ENCODE measurements at places on chromosomes 12 and 14. TPM values are rescaled to one million over a fixed set of nuclear protein-coding genes. Genes with fewer than 3 reads are reported as not detected.
A peak's percentile ranks its signal among the peaks of the same experiment; 100 is the strongest.

GRCh38 chr12:58529114-58529665 lies 391.1 kb downstream of the LRIG3 start:
- no peaks in the 10 kb centered on the region for H3K27me3 ChIP-seq
- DNase-seq = no peak
- H3K27ac ChIP-seq = peak overlapping the region; percentile 54
- no peak overlapping the region for H3K4me3 ChIP-seq

DNA sequence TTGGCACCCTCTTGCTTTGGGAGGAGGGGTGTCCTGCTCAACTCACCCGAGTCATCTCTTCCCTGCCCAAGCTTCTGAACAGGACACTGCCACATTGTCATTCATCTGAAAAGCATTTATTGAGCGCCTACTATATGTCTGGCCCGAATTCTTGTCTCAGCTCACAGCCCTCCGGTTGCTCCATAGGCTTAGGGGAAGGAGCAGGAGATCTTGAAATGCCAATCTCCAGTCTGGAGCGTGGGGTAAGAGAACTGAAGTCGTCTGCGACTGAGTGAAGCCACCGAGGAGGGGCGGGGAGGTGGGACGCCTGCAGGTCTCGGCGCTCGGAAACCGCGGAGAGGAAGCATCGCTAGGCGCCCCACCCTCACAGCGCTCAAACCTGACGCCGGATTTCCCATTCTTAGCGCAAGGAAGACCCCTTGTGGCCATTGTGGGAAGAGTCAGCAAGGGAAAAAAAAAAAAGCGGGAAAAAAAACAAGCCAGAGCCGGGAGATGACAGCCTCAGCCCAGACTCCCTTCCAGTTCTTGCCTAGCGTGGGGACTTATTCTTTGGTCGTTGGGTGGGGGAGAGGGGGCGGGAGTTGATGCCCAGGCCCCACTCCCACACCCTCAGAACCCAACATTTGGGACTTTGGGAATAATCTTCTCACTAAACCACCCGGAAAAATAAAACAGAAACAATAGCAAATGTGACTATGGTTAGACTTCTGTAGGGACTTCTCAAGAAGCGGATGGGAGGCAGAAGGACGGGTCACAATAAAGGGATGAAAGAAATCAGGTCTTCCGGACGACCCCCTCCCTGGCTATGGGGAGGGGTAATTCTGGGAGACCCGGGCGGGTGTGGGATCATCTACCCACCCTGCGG lies 28.2 kb upstream of the SMUG1 start:
- no peak for DNase-seq
- H3K27ac ChIP-seq = no peak overlapping the region
- H3K4me1 ChIP-seq = peaks cover 31% of the 10 kb centered on the region
- H3K36me3 ChIP-seq = no peaks in the 10 kb centered on the region

DNA sequence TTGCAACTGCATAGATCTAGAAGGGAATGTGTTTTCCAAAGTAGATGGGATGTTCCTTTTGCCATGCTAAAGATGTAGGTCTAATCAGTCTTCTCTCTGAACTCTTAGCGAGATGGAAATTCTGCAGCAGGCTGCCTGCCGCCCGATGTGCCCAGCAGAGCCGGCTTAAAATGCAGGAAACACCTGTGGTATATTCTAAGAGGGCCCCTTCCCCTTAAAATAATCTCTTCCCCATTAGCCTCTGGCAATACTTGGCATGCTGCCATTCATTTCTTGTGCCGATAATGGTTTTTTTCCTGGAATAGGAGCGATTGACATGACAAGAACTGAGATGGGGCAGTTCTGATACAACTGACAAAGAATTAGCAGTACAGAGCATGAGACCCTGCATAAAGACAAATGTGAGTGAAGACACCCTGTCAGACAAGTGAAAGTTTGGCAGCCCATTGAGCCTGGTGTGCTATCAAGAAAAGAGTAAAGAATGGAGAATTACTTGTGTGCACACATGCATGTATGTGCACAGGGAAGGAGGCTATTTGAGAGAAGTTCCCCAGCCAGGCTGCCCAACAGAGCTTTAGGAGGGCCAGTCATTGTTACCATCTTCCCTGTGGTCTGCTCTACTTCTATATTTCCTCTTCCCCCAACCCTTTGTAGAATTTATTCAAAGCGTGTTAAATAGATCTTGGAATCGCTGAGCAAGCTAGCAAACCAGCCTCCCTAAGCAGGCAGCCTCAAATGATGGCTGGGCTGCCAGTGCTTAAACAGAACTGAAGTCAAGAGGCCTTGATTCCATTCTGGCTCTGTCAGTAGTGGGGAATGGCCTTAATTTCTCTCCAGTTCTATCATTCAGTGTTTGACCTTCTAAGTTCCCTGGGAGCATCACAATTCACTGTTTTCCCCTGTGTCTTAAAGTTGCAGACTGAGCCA lies 29.6 kb upstream of the NTF3 start:
- H3K4me1 ChIP-seq = no peaks in the 10 kb centered on the region
- no peak overlapping the region for H3K27ac ChIP-seq
- H3K36me3 ChIP-seq = no peaks in the 10 kb centered on the region
- H3K4me3 ChIP-seq = no peak overlapping the region

GRCh38 chr12:16472631-16473030 lies 125.2 kb downstream of the MGST1 start:
- H3K4me1 ChIP-seq = no peaks in the 10 kb centered on the region
- H3K27ac ChIP-seq = no peak overlapping the region
- H3K4me3 ChIP-seq = no peak overlapping the region
- DNase-seq = no peak

GRCh38 chr14:22807432-22808087 lies 7.7 kb downstream of the SLC7A7 start:
- H3K4me1 ChIP-seq = no peaks in the 10 kb centered on the region
- H3K27ac ChIP-seq = no peak overlapping the region
- H3K4me3 ChIP-seq = no peak overlapping the region
- no peaks in the 10 kb centered on the region for H3K27me3 ChIP-seq
- no peaks in the 10 kb centered on the region for H3K36me3 ChIP-seq

COCH gene
- 7.9 TPM for total RNA-seq
